ENCODE measurements at places on chromosomes 3 and 15. TPM values are rescaled to one million over a fixed set of nuclear protein-coding genes. Genes with fewer than 3 reads are reported as not detected.

Gene GOLGA8R
- 2.6 TPM for total RNA-seq

DNA sequence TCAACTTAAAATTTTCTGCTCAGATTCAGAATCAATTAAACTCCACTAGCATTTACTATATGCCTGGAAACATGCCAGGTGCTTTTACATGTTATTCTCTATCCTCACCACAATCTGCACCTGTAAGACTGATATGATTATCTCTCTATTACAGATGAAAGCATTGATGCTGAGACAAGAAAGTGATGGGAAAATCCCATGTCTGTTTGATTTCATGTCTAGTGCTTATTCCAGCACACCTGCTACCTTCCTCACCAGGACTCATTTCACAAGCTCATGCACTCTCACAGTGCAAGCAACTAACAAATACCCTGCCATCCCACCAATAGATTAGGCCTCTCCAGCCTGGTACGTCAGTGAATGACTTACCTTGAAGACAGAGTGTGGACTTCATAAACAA, 25.0 kb upstream of the BCL6 start:
- DNase-seq, result no peak

Gene TUSC2
- 27.4 TPM for total RNA-seq

Gene SLCO3A1
- 25.9 TPM for total RNA-seq

DNA sequence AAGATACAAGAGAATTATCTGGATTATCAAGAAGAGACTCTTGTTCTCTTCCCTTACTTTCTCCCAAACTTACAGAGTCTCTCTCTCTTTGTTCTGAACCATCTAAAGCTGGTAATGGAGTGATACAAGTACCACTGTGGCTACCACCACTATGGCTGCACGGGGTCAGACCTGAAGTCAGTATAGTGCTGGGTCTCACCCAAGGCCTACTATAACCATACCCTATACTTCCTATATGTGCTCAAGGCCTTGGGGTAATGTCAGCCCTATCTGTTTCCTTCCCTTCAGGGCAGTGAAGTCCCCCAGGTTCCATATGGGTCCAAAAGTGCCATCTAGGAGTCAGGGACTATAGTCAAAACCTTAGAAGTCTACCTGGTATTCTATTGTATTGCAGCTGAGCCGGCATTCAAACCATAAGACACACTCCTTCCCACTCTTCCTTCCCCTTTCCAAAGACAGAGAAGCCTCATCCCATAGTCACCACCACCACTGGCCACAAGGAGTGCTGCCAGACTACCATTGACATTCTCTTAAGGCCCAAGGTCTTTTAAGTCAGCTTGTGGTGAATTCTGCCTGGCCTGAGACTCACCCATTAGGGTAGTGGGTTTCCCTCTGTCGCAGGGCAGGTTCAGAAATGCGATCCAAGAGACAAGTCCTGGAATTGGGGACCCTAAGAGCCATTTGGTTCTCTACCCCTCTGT, 615.0 kb upstream of the NECTIN3 start:
- no peak for DNase-seq

Gene TEX55
- total RNA-seq, result not detected

- no peak for DNase-seq
Observed at GRCh38 chr3:122964811-122965210, 62.8 kb downstream of the SEMA5B start.

Gene SOX14
- total RNA-seq, result not detected

- no peak for DNase-seq
Observed at GRCh38 chr15:98195796-98196195, 235.3 kb downstream of the ARRDC4 start.

DNA sequence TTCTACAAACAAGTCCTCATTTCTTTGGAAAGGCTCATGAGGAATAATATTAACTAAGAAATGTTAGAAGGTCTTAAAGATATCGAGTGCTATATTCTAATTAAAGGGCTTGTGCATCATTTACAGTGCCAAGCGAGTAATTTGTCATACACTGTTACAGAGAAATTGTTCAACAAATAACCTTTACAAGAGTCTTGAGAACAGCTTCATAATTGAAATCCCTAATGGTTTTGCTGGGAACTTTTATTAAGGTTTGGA, 209.5 kb downstream of the MECOM start:
- no peak for DNase-seq

GRCh38 chr3:64666171-64666588, 21.6 kb downstream of the ADAMTS9 start:
- no peak for DNase-seq

Measured in mesenteric fat pad (tissue), 1 donor.